ENCODE measurements at places on chromosomes 11 and 22.

DNA sequence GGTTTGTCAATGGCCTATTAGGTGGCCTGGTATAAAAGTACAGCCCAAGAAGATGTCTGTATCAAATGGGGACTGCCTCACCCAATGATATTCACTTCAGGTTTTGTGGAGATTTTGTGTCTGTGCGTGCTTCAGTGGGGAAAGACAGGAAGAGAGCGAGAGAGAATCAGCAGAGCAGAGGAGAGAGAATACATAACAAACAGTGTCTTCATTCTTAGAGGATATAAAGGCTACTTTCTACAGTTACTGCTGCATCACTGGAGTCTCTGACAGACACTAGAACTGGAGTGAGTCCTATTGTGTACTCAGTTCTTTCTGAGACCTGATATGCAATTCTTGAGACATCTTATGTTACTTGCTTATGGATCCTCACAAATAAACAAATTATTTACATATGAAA, 115.0 kb downstream of the CASP12 start:
- no peak for DNase-seq

- DNase-seq = no peak
Observed at GRCh38 chr22:42976217-42976933, 38.6 kb downstream of the PACSIN2 start.

DNA sequence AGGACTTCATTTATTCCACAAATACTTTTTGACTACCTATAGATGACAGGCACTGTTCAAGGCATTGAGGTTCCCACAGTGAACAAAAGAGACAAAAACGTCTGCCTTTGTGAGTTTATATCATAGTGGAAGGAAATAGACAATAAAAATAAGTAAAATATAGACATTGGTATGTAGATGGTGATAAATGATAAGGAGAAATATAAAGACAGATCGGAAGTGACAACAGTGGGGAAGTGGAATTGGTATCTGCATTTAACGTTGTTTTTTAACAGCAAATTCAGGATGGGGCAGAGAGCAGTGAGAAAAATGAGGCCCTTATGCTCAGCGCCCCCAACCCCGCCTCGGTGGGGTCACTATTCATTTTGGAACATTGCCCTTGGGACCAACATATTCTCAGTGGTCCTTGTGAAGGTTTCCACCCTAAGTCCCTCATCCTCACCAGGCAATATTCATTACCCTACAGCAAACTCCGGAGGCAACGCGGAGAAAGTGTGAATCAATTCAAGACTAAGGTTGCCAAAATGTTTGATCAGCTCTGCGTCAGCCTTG, 627 bp upstream of the PEX26 start:
- no peak for DNase-seq

- peak; percentile 54 for DNase-seq
Observed at GRCh38 chr11:72439455-72439854, 5.1 kb upstream of the CLPB start.

DNA sequence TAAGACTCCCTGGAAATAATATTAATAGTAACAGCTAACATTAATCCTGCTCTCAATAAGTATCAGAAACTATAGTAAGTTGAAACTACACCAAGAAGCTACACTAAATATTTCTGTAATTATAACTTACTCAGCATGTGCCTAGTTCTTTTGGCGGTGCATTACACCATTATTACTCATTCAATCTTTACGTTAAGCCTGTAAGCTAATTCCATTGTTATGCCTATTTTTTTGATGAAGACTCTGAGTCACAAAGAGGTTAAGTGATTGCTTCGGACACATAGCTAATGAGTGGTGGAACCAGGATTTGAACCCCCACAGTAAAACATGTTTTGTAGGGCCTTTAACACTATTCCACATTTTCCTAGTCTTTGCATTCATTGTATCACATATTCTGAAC, 111.6 kb downstream of the RASSF10 start:
- peak; percentile 85 for DNase-seq

DNA sequence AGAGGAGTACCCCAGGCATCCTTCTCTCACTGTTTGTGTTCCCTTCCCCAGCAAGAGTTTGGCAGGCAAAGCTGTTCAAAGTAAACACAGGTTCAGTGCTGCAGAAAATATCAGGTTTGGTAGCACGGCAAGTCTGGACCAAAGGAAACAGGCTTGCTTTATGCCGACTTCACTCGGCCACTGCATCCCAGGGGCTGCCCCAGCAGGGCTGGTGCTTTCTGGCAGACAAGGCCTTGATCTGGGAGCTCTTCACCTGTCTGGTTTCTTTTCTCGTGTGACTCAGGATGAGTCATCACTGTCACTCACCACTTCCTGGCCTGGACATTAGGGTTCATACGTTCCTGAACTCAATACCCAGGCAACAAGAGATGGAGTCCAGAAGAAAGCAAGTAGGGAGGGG, 52.6 kb upstream of the NAV2 start:
- peak; percentile 81 for DNase-seq

DNA sequence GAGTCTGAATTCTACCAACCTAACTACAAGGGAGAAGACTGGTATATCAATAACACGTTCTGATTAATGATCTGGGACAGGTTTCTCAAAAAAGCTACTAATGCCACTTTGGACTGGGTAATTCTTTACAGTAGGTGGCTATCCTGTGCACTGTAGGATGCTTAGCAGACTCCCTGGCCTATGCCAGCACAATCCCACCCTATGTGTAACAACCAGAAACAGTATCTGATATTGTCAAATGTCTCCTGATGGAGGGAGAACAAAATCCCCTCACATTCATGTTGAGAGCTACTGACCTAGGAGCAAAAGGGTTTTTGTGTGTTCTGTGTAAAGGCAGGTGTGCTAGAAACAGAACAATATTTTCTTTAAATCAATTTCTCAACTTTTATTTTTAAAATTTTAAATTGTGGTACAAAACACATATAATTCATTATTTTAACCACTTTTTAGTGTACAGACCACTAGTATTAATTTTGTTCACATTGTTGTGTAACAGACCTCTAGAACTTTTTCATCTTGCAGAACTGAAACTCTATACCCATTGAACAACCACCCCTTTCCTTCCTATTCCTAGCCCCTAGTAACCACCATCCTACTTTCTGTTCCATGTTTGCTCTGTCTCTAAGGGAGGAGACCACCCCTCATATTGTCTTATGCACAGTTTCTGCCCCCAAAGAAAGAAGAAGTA, 2.1 kb upstream of the MS4A6A start:
- no peak for DNase-seq

GRCh38 chr11:35045236-35045820, 93.6 kb upstream of the CD44 start:
- no peak for DNase-seq

DNA sequence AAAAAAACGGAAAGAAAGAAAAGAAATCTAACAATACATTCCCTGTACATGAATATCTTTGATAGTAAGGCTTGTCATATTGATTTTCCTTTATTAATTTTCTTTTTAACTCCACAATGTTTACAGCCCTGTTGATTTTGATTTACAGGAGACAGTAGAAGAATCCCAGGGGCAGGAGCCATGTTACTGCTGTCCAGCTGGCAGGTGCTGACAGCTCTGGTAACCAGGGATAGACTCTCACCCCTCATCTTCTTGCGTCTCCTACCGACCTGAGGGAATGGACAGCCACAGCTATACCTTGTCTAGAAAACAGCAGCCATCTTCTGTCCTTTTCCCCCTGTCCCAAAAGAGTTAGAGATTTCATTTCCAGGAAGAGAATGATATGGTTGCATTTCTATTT, 37.4 kb downstream of the PRDM10 start:
- no peak for DNase-seq

DNA sequence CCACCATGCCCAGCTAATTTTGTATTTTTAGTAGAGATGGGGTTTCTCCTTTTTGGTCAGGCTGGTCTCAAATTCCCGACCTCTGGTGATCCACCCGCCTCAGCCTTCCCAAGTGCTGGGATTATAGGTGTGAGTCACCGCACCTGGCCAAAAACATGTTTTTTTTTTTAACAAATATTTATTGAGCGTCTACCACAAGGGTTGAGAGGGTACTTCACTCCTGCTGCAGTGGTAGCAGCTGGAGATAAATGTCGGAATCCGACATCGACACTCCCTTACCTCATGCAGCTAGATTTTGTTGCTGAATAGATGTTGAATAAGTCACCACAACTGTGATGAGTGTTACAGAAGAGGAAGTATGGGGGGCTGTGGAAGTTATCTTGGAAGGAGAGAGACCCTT, 971 bp downstream of the DNAJB13 start:
- DNase-seq = no peak

GRCh38 chr11:35139722-35140282, 831 bp downstream of the CD44 start:
- peak; percentile 44 for DNase-seq

DNA sequence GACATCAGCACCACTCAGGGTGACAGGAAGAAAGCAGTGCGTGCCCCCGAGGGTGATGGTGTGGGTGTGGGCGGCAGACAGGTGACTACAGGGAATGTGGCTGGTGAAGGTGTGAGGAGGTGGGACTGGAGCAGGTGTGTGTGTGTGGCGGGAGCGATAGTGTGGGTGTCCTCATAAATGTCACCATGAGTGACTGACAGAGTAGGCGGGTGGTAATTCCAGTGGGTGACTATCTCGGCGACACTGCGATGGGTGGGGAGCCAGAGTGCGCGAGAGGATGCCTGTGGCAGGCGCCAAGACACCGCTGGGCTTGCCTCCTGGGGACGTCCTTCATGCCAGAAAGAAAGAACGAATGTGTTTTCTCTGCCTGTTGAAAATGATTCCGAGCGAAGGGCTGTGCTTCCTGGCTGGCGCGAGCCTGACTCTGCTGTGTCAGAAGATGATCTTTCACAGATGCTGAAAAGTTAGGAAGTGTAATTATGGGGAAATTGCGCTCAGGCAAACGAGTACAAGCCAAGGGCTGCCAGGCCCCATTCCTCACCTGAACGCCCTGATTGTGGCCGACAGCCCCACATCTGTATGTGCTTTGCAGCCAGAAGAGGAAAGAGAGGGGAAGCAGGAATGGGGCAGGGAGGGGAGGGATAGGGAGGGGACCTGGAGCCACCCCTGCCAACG, 98.8 kb upstream of the CD82 start:
- no peak for DNase-seq

- DNase-seq = no peak
Observed at GRCh38 chr11:128947773-128948172, 5.1 kb upstream of the TP53AIP1 start.

- DNase-seq = no peak
Observed at GRCh38 chr11:17184882-17185587, 22.8 kb downstream of the PIK3C2A start.

DNA sequence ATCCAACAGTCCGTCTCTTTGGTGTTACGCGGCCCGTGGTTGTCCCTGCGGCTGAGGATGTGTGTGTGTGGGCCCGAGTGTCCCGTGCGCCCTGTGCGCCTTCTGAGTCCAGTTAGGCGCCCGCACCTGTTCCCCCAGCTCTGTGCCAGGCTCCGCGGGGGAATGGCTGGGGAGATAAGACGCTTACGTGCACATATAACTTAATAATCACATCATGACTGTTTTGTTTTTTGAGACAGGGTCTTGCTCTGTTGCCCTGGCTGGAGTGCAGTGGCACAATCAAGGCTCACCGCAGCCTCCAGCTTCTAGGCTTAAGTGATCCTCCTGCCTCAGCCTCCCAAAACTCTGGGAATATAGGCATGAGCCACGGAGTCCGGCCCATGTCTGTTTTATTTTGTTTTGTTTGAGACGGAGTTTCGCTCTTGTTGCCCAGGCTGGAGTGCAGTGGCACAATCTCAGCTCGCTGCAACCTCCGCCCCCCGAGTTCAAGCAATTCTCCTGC, 817 bp downstream of the ARL2 start:
- no peak for DNase-seq

- no peak for DNase-seq
Observed at GRCh38 chr22:34914846-34915245, 151.1 kb upstream of the ISX start.

DNA sequence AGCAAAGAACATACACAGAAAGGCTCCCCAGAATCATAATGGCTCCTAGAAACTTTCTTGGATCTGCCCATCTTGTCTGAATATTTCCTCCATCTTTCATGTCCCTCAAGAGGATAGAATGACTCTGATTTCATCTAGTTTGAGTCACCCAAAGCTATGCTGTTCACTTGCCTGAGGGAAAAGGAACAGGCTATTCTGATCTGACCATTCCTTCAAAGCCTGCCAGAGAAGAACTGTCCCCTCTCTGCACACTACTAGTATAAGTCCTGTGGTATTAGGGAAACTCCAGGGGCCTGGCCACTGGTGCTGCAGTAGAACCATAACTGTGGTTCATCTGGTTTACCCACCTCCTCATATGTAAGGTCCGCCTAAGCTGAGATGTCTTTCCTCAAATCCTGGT, 2.4 kb upstream of the PATE1 start:
- DNase-seq = peak; percentile 8

DNA sequence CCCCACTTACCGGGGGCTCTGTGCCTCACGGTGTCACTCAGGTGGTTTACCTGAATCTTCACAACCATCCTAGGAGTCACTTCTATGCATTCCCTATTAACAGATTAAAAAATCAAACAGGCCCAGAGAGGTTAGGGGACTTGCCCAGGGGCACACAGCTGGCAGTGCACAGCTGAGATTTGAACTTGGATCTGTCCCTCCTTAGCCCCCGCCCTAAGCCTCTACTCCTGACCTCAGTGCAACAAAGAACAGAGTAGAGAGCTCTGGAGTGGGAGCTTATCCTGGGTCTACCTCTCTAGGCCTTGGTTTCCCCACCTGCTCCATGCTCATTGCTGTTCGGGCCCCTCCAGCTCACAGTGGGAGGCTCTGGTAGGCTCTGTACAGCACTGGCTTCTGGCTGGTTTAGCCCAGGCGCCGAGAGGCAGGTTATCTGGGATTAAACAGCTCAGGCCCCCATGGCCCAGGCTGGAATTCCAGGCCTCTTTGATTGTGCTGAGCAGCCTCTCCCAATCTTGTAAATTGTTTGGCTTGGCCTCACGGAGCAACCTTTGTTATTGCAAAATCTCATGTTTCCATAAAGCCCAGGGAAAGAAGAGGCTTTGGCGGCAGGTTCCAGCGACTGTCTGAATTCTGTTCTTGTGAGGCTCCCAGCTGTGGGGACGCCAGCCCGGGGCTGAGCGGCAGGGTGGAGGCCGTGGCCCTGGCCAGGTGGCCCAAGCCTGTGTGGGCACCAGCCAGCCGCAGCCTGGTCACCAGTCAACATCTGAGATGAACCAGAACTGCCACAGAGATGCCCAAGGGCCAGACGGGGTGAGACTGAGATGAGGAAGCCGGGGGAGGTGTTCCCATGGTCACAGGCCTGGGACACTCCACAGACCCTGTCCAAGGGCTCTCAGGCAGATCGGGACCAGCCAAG, 28.9 kb upstream of the SHISAL1 start:
- no peak for DNase-seq

DNA sequence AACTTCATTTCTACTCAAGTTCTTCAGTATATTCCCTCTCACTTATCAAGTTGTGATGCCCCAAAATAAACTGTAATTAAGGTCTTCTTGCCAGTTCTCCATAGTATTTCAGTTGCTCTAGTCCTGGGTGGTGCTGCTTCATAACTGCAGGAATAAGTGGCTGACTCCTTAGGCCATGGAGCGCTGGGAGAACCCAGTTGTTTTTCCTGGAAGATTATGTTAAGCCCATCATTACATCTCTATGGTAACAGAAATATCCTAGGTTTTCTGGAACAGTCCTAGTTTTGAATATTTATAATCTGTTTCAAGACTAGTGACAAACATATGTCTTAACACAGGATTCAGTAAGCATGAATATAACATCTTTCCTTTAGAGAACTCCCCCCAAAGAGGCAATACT, 7.6 kb downstream of the SYTL2 start:
- DNase-seq = no peak

- DNase-seq = no peak
Observed at GRCh38 chr11:71481101-71481960, 28.3 kb downstream of the NADSYN1 start.

GRCh38 chr11:117705866-117706265, 91.2 kb downstream of the DSCAML1 start:
- DNase-seq = no peak

GRCh38 chr11:33887886-33888285, 4.0 kb downstream of the LMO2 start:
- no peak for DNase-seq
